ENCODE measurements at places on chromosomes 6 and 20. TPM values are rescaled to one million over a fixed set of nuclear protein-coding genes. Genes with fewer than 3 reads are reported as not detected.

GRCh38 chr20:32386091-32386490 lies 28.0 kb downstream of the ASXL1 start:
- peak; percentile 5 for DNase-seq

- DNase-seq, result peak; percentile 86
These were observed 124.4 kb upstream of the NUP153 start for GRCh38 chr6:17831135-17831534.

DNA sequence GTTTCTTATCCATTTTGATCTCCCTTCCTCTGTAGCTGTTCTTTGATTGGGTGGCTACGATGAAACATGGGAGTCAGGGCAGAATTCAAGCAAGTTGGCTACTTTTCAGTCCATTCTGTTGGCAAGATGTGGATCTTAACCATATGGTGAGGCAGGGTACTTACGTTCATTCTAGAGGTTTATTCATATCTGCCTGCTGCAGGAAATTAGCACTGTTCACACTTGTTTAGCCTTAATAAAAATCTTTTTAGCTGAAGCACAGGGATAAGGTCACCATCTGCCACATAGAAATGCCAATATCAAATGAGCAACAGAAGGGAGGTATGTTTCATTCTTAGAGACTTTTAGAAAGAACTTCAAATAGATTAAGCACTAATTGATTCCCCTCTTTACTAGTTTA lies 83.9 kb downstream of the GRIK2 start:
- DNase-seq, result no peak

DNA sequence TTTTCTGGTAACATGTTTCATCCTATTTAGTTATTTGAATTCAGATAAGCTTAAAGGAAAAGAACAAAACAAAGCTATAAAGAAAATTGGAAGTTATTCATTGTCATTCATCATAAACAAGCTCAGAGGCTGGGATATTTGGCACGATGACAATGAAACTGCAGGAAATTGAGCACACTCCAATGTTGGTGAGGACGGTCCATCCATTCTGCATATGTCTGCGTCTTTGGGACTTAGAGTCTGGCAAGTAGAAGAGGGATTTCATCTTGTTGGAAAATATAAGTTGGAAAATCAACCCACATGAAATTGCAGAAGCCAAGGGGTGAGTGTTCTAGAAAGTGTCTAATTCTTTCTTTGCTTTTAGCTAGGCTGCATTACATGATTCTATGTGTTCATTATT lies 78.4 kb downstream of the HDGFL1 start:
- DNase-seq, result no peak

DNA sequence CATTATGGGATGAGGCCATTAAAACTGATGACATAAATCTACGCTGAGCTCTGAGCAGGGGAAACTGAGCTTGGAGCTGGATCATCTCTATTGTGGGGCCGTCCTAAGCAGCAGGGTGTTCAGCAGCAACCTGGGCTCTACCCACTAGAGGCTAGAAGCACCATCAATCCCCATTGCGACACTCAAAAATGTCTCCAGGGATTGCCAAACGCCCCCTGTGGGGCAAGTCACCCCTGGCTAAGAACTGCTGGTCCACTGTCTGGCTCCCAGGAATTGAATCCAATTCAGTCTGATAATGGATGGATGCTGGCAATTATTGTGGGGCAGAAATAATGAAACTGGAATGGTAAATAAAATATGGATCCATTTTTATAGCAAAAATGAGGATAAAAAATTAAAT lies 38.2 kb downstream of the PMEPA1 start:
- DNase-seq, result no peak

DNA sequence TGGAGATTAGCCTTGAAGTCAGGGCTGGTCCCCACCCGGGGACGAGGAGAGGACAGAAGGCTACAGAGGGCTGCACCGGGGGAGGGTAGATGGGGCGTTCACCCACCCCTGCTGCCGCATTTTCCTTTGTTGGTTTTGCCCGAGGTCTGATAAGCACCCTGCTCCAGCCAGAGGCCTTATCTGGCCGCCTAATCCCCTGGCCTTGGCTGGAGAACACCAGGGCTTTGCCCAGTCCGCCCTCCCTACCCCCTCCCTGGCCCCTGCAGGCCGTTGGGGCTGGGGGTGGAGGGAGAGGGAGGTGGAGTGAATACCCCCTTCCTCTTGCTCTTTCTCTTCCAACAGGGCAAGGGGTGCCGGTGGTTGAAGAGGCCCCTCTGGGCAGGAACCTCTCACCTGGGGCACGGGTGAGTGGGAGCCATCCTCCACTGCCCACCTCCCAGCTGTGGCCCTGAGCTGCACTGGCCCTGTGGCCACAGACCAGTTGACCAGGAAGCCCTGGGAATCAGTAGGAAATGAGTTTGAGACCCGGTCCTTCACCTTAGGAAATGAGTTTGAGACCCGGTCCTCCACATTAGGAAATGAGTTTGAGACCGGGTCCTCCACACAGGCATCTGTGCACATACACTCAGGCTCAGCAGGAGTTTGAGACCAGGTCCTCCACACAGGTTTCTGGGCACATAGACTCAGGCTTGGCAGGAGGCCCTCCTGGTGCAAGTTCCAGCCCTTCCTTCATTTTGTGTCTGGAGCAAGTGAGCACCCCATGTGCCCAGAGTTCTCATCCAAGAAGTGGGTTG lies 12.0 kb upstream of the GATA5 start:
- DNase-seq, result no peak

DNA sequence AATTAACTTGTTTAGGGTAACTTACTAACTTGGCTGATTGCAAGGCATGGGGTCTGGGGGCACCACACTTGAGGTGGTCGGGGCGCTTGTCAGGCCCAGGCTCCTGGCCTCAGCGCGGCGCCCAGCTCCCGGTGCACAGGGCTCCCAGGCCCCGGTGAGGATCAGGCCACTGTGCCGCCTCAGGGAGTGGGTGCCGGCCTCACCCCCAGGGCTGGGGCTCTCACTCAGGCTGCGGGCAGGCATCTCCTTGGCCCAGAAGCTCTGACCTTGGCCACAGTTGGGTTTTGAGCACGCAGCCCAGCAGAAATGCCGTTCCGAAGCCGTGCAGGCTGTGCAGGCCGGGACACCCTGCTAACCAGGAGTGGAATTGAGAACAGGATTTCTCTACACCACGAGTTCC lies 37.8 kb upstream of the BHLHE23 start:
- no peak for DNase-seq

- DNase-seq, result no peak
These were observed 274.0 kb downstream of the MAFB start for GRCh38 chr20:40414843-40415615.

DNA sequence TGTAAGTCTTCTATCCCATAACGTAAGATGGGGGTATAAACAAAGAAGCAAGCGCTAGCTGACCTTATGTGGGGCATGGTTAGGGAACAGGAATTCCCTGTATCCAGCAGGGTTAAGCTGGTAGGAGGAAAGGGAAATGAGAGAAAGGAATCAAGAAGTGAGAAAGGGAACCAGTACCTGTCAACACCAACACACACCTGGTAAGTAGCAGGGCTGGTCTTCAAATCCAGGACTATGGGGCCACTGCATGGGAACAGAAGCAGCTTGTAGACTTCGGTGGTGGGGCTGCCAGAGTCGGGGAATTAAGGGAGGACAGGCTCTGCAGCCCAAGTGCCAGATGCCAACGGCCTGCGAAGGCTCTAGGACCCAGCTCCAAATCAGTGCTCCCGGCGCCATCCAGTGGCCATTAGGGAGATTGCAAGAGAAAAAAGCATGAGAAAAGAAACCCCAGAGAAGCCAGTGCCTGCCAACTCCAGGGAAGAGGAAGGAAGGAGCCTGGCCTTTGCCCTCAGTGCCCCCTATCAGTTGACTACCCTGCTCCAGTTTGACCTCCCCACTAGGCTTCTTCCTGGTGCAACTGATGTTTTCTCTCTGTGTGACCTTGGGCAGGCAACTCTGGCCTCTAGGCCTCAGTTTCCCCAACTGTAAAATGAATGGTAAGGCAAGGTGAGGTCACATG lies 15.8 kb upstream of the RBPJL start:
- DNase-seq, result peak; percentile 71

- DNase-seq, result no peak
These were observed 21.7 kb downstream of the SMLR1 start for GRCh38 chr6:130848945-130849344.

- DNase-seq, result no peak
These were observed 287.2 kb downstream of the RFPL4B start for GRCh38 chr6:112634376-112634775.

- no peak for DNase-seq
These were observed 221.4 kb upstream of the RREB1 start for GRCh38 chr6:6886171-6886885.

GRCh38 chr20:57451795-57452661 lies 60.8 kb downstream of the RBM38 start:
- no peak for DNase-seq

- peak; percentile 67 for DNase-seq
These were observed 183.8 kb upstream of the TCF21 start for GRCh38 chr6:133705066-133705465.

DNA sequence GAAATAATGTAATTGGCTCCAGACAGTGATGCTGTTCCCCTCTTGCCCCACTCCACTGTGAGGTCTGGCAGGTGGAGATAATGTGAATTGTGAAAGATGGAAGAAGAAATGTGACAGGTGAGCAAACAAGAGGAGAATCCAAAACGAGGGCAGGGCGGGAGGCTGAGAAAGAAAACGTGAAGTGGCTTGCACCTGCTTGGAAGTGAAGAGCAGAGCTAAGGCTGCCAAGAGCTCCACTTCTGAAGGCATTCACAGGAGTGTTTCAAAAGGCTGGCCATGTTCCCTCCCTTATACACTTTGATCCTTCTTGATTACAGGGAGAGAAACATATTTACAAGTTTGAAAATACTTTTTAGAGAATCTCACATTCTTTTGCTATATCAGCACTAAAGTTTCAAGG lies 359.4 kb downstream of the EPHA7 start:
- no peak for DNase-seq

GRCh38 chr6:3081960-3082359 lies 13.7 kb downstream of the RIPK1 start:
- DNase-seq, result no peak

GRCh38 chr6:84516154-84516553 lies 248.2 kb downstream of the TBX18 start:
- DNase-seq, result no peak

DNA sequence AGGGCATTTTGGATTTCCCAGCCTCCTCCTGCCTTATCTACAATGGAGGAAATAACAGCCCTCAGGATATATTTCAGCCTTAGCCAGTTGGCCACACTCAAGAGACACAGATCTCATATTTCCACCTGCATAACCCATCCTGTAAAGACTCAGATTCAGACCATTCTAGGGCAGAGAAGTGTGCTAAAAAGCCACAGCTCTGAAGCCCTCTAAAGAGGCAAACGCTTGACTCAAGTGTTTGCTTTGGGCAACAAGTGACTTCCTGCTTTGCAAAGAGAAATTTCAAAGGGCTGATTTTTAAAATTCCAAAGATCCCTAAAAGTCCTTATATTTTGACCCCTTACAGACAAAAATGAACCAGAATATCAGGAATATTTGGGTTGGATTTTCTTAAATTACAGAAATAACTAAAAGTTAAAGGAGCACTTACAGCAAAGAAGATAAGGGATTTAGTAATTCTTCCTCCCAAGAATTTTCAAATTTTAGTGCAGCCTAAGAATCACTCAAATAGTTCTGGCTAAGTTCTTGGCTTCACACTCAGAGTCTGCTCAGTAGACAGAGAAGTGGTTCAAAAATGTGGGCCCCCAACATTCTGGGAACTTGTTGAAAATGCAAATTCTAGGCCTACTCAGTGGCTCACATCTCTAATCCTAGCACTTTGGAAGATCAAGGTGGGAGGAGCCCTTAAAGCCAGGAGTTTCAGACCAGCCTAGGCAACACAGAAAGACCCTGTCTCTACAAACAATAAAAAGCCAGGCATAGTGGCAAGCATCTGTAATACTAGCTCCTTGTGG lies 18.9 kb upstream of the ADGRF5 start:
- no peak for DNase-seq

GRCh38 chr6:3751730-3752530 lies 417 bp upstream of the PXDC1 start:
- peak; percentile 89 for DNase-seq

- DNase-seq, result no peak
These were observed 441.7 kb upstream of the JARID2 start for GRCh38 chr6:14804001-14804784.

DNA sequence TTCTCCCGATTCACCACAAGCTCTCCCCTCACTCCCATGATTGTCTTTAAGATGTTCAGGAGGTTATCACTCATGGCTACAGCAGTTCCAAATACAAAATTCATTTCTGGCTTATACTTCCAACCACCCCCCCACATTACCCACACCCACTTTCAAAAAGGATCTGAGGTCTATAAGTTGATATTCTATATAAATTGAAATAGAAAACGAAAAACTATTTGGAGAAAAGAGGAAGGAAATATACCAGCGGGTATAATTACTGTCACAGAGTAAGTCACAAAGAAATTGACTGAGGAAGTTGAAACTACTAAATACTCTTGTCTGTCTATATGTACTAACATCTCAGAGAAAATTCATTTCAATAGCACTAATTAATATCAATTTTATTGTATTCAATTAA lies 112.7 kb upstream of the TNFAIP3 start:
- DNase-seq, result no peak

DNA sequence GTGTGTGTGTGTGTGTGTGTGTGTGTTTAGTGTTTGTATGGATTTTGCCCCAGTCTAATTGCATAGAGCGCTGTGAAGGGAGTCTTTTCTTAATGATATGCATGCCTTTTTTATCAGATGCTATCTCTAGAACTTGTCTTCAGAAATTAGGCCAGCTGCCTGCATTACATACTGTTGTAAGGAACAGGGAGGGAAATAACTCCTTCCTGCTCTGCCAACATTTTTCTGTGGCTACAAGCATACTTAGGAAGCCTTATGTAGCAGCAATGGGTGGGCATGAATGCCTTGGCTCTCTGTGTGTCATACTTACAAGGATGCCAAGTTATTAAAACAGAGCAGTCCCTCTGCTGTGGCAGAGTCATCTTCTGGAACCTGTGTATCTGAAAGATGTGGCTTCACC lies 8.0 kb upstream of the COL21A1 start:
- DNase-seq, result peak; percentile 68

Gene TNFRSF21
- 12.6 TPM for total RNA-seq

Gene SUMO4
- total RNA-seq, result 1.0 TPM

Gene GJA1
- total RNA-seq, result 209 TPM

Gene ZNF311
- 3.6 TPM for total RNA-seq

Gene FOXQ1
- total RNA-seq, result 2.0 TPM

Gene WFDC10B
- total RNA-seq, result not detected

Gene OR2H2
- total RNA-seq, result not detected

Gene BFSP1
- 2.3 TPM for total RNA-seq

Gene BYSL
- total RNA-seq, result 14.9 TPM

Gene TFAP2D
- total RNA-seq, result not detected

Gene POM121L2
- total RNA-seq, result not detected

Gene PDYN
- total RNA-seq, result not detected

Gene BIRC7
- not detected for total RNA-seq

Gene MMUT
- total RNA-seq, result 16.7 TPM

All from fibroblast of lung (primary cell).